ENCODE measurements at places on chromosomes 13 and 19.

GRCh38 chr13:39776439-39776838 is 121.0 kb downstream of the COG6 start:
- no peak for DNase-seq

DNA sequence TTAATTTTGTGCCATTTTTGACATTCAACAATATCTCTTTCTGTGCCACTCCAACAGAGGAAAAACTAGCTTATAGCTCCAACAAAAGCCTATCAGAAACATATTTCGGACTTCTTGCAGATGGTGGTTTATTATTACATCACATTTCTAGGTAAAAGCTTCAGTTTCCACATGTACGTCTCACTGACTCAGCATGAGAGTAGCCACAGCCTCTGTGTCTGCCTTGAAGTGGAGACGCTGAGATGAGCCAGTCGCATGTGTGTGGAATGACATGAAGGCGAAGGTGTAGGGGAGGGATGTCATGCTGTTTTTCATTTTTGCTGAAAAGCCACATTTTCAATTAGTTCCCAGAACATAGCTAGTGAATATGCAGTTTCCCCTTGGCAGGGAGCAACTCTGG is 598.6 kb downstream of the EFNB2 start:
- DNase-seq, result no peak

DNA sequence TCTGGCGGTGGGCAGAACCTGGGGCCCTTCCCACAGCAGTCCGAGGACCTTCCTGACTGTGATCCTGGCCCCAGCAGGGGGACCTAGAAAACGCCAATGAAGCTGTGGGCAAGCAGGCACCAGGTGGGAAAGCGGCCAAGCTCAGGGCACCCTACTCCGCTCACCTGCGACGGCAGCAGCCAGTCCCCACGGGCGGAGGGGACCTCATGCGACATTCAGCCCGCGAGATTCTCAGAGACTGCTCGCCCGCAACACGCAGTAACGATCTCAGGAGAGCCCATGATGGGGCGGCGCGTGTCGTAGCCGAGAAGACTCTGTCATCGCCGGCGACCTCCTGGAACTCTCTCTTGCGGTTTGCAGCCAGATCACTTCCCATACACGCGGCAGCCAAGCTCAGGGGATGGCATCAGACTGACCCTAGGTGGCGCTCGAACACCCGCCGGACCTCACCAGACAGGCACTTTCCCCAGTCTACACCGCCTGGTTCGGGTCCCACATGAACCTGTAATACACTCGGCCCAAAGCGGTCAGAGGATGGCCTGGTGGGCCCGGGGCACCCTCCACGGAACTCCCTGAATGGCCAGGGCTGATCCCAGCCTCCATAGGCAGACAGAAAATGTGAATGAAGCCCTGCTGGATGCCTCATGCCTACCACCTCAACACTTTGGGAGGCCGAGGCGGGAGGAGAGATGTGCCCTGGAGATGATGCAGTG is 26.5 kb downstream of the MAN2B1 start:
- peak; percentile 82 for DNase-seq

DNA sequence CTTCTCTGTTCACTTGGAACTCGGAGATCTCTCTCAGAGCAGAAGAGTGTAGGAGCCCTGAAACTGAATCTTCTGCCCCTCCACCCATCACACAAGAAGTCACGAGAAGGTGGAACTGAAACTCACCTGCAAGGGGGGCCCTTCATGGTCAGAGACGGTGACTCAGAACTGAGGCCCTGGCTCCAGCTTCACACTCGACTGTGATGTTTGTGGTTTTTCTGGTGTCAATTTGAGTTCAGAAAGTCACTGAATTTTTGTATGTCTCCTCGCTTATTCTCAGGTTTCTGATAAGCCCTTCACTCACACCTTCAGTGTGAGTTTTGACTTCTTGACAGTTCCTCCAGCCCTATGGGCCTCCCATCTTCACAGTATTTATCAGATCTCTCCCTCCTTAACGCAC is 23.1 kb downstream of the SIGLEC5 start:
- peak; percentile 81 for DNase-seq

DNA sequence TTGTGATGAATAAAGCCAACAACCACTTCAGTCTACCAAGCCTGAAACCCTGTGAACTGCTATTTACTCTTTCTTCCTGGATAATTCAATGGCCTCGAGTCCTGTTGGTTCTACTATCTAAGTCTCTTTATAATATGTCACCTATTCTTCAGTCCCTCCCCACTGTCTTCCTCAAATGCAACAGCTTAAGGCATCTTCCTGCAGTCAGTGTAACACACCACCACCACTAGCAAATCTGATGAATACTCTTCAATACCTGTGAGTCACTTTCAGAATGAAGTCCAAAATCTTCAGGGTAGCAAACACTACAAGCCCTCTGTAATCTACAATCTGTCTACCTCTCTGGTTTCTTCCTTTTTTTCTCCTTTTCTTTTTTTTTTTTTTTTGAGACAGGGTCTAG is 32.9 kb downstream of the ZDHHC20 start:
- no peak for DNase-seq

- no peak for DNase-seq
Measured at GRCh38 chr13:28402057-28402381, 92.9 kb downstream of the FLT1 start.

- peak; percentile 67 for DNase-seq
Measured at GRCh38 chr19:18478545-18479311, 40.8 kb upstream of the ISYNA1 start.

DNA sequence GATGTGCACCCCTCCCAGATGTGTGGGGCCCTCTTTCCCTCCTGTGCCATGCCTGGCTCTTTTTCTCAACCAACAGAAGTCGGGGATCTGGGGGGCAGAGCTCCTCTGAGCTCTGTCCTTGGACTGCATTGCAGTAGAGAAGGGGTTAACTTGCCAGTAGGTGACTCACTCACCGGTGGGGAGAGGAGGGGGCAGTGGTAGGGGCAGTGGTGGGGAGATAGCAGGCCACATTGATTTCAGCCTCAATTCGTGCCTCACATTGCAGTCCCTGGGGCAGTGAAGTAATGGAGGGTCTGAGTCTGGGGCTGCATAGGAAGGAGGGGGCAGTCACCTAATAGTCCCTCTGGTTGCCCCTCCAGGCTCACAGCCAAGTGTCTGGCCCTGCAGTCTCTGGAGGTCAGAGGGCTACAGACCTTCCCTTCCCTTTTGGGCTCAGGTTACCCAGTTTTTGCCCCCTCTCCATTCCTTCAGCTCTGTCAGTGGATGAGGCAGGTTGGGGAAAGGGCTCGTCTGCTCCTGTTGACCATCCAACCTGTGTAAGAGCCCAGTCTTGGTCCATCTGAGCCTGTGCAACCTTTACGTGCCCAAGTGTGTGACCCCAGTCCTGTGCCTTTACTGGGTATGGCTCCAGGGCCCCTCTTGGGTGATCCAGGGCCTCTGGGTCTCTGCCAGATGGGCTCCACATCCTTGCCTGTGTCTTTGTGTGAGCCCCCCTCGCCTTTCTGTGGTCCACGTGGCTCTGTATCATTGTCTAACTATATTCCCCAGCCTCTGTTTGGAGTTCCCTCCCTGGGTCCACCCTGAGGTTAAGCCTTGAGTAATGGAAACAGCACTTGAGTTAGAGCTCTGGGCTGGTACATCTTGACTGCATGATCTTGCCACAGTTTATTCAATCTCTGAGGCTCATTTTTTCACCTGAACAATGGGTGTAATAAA is 13.0 kb downstream of the CIC start:
- DNase-seq, result peak; percentile 17

DNA sequence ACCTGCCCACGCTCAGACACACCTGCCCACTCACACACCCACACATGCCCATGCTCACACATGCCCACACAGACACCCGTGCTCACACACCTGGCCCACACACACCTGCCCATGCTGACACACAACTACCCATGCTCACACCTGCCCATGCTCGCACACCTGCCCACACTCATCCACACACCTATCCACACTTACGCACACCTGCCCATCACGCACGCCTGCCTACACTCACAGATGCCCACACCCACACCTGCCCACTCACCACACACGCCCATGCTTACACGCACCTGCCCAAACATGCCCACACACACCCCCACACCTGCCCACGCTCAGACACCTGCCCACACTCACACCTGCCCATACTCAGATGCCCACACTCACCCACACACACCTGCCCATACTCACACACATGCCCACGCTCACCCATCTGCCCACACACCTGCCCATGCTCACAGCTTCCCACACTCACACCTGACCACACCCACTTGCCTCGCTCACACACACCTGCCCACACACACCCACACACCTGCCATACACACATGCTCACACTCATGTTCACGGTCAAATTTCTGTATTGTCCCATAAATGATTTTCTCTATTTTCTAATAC is 15.6 kb downstream of the IL17D start:
- no peak for DNase-seq

GRCh38 chr19:30341611-30342201 is 30.5 kb upstream of the ZNF536 start:
- no peak for DNase-seq

- no peak for DNase-seq
Measured at GRCh38 chr19:9586764-9587163, 2.5 kb upstream of the ZNF121 start.

DNA sequence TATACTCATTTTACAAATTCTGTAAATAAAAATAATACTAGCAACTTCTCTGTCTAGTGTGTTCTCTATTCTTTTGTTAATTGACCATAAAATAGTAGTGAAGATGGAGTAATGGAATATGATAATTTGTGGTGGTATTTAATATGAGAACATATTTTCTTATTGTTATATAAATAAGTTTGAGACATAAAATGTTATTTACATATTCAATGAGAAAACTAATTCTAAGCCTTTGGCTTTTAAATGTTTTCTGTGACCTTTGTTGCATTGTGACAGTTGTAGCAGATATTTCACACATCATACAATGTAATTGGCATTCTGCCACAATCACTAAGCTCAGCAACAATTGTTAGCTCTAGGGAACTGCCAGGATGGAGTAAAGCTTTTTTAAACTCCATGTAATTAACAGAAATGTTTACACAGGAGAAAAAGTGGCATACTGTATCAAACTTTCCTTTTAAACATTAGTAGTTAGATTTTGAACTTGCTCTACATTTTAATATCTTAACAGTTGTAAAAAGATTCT is 562.1 kb upstream of the PCDH9 start:
- DNase-seq, result no peak

- no peak for DNase-seq
Measured at GRCh38 chr13:40352380-40352778, 314.1 kb downstream of the FOXO1 start.

- DNase-seq, result no peak
Measured at GRCh38 chr19:6803036-6803404, 30.5 kb downstream of the VAV1 start.

DNA sequence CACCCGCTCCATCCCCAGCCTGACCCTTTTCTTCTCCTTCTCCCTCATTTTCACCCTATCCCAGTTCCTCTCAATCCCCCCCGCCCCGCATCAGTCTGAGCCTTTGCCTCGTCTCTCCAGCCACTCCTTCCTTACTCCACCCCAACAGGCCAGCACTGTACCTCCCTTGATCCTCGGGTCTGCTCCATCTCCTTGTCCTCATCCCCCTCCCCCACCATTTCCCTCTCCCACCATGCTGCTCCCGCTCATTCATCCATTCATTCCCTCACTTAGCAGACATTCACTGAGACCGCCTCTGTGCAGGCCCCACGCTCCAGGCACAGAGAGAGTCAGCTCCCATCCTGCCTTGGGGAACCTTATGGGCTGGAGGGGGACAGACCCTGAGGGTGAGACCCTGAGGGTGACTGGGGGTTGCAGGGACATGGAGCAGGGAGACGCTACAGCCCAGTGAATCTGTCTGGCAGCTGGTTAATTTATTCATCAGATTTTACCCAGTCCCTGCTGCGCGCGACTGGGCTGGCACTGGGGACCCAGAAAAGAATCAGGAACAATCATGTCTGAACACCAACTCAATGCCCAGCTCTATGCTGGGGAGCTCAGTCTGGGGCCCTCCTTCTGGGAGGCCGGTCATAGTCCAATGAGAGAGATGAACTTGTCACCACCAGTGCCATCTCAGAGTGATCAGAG is 881 bp downstream of the ARHGAP33 start:
- no peak for DNase-seq

DNA sequence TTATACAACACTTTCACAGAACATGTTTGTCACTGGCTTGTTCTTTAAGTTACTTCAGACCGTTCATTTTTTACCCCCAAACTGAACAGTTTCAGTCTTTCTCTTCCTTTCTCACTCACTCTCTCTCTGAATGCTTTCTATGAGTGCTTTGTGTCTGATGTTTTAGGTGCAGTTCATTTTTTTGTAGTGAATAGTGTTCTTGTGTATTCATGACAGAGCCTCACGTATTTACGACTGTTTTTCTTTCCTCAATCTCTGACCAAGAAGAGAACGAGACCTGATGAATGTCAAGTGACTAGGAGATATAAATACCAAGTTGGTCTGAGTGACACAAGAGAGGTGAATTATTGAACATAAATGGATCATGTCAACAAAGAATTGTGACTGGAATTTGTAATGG is 1525.0 kb upstream of the MIR17HG start:
- no peak for DNase-seq

- DNase-seq, result no peak
Measured at GRCh38 chr19:10344780-10345179, 5.4 kb upstream of the ICAM3 start.

GRCh38 chr19:45047188-45047797 is 8.4 kb downstream of the CLASRP start:
- no peak for DNase-seq

- no peak for DNase-seq
Measured at GRCh38 chr13:69243366-69243765, 864.3 kb upstream of the ATXN8OS start.

DNA sequence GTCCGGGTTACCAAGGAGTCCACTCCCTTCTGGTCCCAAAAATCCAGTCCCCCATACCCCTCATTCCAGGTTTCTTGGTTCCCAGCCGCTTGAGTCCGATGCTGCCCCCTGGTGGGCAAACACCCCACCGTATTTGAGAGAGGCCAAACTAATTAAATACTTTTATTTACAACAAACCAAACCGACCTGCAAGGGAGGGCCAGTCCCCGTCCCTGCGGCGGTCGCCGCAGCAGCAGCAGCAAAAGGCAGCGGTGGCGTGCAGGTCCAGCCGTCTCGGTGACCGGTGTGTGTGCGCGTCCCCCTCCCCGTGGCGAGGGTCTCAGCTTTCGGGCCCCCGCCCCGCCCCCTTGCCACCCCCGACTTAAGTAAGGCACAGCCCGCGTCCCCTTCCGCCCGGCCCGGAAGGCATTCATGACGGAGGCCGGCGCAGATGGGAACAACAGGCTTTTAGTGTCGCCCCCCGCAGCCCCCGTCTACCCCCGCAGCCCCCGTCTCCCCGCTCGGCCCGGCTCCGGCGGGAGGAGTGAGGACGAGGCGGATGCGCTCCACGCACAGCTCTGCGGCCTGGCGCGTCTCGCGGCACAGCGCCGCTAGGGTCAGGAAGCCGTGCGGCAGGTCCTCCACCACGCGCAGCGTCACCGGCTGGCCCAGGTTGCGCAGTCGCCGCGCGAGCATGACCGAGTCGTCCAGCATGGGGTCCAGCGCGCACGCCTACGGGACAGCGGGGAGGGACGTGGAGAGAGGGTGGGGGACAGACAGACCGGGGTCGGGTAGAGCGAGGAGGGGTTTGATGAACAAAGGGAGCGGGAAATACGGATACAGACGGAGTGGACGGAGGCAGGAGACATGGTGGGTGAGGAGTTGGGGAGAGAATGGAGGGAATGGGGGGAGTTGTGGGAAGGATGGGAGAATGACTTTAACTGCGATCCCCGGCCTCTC is 11.5 kb upstream of the CNFN start:
- peak; percentile 69 for DNase-seq

- DNase-seq, result no peak
Measured at GRCh38 chr13:66680031-66680430, 550.1 kb downstream of the PCDH9 start.

GRCh38 chr13:24748061-24748400 is 15.9 kb upstream of the RNF17 start:
- no peak for DNase-seq

GRCh38 chr19:14915116-14915515 is 26.2 kb upstream of the OR7C2 start:
- no peak for DNase-seq
